Lung microvascular endothelial cell (primary cell): ENCODE measurements at places on chromosomes 1 and 21. TPM values are rescaled to one million over a fixed set of nuclear protein-coding genes. Genes with fewer than 3 reads are reported as not detected.

DNA sequence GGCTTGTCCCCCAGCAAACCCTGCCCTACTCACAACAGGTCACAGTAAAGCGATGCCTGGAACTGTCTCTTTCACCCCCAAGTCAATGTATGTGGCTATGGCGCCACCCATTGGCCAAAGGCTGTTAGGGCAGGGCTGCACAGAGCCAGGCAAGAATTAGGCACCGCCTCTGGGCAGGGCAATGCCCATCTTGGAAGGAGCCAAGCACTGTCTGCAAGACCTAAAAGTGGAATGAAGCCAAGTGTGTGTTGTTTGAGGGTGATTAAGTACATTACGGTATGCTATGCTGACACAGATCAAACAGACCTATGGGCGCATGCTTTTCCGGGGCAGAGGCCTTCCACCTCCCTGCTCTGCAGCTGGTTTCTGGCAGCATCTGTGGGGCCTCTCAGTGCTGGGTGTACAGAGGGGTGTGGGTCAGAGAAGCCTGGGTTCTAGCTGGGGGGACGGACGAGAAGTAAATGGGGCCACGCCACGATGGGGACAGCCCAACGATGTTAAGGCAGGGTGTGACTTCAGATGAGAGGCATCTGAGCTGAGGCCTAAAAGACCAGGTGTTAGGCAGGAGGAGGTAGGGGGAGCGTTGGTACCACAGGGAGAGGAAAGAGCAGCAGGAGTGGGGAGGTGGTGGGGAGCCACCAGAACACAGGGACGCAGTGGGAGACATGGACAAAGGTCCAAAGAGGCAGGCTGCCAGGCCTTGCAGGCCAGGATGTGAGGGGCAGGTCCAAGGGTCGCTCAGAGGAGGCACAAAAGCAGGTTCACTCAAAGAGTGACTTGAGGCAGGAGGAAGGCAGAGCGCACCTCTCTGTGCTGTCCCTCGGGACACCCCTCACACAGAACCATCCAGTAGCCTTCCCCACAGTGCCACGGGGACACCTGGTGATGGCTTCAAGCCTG is 49.8 kb downstream of the ACOT7 start:
- peak; percentile 80 for DNase-seq

- peak; percentile 23 for DNase-seq
These were observed 146.0 kb upstream of the JUN start for GRCh38 chr1:58929671-58930325.

- DNase-seq, result no peak
These were observed 182.1 kb upstream of the ADAMTS5 start for GRCh38 chr21:27149034-27149433.

DNA sequence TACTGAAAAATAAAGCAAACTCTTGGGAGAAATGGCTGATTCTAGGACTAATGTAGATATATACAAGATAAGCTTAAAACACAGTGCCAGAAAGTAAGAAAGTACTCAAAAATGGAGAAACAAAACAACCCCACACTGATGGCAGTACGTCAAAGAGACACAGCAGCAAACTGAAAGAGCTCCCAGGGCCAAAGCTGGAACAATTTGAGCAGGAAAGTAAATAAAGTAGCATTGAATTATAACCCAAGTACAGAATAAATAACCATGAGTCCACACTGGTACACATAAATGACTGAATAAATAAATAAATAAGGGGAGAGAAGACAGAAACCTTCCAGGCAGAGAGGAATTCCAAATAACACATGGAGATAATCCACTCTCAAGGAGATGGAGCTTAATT is 120.9 kb downstream of the GLUL start:
- no peak for DNase-seq

Gene TIE1
- 749 and 1,401 TPM in 2 replicates for total RNA-seq

DNA sequence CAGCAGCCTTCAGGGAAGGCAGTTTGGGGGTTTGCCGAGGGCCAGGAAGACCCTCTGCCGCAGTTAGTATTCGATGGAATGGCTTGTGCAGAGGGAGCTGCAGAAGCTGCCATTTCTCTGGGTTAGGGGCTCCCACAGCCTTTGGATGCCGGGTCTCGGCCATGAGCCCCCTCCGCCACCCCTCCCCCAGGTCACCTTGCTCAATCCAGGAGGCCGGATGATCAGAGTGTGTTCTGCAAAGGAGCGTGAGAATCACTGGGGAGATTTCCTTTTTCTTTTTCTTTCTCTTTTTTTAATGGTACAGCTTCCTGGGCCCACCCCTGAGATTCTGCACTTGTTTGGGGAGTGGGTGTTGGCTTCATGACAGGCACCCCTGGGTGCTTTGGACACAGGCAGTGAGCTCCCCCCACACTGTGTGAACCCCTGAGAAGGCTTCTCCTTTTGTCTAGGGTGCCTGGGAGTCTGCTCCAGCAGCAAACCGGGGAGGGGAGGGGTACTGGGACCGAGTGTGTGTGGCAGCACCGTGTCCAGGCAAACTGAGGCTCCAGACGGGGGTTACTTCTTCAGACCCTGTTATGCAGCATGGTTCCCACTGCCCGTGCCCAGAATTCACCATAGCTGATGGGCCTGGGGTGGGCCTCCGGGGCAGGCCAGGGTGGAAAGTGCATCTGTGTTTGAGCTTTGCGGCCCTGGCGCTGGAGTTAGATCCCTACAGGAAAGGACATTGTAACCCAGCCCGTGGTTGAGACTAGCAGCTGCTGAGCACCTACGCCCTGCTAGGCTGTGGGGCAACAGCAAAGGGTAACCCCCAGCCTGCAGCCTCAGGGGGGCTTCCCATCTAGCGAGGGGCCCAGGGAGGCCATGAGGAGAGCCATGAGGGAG is 18.5 kb downstream of the TNFRSF1B start:
- DNase-seq, result no peak

Gene CFHR5
- not detected in 2 replicates for total RNA-seq

DNA sequence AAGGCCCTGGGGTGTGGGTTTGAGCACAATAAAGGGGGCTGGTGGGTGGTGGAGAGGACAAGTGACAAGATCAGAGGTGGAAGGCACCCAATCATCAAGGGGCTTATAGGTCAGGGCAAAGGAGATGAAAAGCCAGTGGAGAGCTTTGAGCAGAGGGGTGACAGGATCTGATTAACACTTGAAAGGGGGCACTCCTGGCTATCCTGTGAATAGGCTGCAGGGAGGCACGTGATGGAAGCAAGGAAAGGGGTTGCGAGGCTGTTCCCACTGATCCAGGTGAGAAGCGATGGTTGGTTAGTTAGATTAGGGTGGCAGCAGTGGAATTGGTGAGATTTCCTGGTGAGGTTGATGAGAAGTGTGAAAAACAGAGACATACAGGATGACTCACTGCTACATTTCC is 80.6 kb downstream of the WLS start:
- DNase-seq, result peak; percentile 23

DNA sequence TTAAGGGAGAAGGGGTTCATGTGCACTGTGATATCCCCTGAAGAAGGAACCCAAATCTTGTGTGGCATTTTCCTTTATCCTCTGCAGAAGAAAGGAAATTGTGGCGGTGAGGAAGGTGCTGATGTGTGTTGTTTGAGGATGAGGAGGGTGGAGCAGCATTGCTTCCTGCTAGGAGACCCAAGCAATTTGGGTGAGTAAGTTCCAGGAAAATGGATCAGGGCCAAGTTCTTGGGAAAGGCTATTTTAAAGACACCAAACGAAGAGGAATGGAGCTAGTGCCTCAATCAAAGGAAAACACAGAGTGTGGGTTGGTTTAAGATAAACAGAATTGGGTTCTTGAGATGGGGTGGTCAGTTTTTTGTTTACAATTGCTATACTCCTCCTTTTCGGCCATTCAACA is 86.7 kb upstream of the MARK1 start:
- no peak for DNase-seq

- no peak for DNase-seq
These were observed 116.9 kb downstream of the HLCS start for GRCh38 chr21:36849461-36850105.

DNA sequence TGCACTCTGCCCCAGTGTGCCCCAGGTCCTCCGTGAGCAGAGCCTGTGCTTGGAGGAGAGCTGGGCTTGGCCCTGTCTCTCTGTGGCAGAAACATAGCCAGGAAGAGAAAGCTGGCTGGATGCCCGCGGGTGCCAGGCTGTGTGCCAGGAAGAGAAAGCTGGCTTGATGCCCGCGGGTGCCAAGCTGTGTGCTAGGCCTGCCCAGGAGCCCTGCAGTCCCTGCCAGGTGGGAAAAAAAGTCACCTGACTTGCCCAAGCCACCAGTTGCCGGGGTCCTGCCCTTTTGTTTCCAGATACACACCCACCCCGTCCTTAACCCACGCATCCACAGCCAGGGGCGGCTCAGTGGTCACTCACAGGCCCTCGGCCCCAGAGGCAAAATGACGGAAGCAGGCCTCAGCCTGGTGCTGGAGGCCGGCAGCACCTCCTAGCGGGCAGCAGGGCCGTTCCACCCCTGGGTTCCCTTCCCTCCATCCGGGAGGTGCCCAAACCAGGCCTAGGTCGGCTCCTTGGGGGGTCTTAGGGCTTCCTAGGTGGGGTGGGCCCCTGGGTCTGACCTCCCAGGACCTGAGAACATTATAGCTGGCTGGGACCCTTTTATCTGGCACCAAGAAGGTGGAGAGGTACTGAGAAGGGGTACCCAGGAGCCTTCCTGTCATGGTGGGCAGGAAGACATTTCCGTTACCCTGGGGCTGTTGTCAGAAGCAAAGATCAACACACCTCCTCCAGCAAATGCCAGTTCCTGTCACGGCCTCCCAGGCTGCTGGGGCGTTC is 9.1 kb downstream of the ITGB2 start:
- peak; percentile 72 for DNase-seq

Gene PLA2G2F
- total RNA-seq, result not detected in 2 replicates

Gene PRKCZ
- 14.2 and 29.8 TPM in 2 replicates for total RNA-seq

Gene LPGAT1
- 31.6 and 37.5 TPM in 2 replicates for total RNA-seq

Gene IFI6
- 19.2 and 21.4 TPM in 2 replicates for total RNA-seq

Gene FMO2
- 0.20 TPM in 1 of 2 replicates, not detected in the other for total RNA-seq
